ENCODE measurements at places on chromosomes 4 and X.

DNA sequence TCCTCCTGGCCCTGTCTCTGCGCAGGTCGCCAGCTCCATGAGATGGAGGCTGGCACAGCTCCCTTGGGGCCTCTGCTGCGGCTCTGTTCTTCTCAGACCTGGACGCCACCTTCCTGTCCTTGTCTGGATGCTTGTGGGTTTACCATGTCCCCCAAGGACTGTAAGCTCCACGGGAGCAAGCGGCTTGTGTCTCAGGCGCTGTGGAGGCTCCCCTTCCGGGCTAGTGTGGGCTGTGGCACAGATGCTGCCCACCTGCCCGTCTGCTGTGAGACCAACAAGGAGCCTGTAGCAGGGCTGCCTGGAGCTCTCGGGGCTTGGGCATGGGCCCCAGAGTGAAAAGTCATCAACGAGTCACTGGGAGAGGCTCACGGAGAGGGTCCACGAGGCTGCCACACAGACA is 25.2 kb downstream of the NAT8L start:
- DNase-seq, result no peak

DNA sequence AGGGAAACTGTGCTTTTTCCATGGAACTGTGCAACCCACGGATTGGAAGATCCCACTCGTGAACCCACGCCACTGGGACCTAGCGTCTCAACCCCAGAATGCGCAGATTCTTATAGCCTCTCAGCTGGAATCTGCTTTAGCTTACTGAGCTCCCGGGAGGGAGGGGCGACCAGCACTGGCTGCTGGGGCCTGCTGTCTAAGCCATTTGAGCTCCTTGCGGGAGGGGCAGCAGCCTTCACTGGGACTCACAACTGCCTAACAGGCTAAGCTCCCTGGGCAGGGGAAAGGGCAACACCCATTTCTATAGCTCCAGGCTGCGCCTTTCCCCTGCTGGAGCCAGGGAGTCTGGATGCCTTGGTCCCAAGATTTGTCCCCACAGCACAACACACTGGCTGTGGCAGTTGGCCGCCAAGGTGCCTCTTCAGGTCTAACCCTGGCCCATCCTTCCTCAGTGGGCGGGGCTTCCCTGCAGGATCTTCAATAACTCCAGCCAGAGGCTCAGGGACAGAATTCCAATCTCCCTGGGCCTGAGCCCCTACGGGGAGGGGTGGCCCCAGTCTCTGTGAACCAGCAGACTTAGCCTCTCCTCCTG is 451.7 kb upstream of the PITX2 start:
- DNase-seq, result no peak

DNA sequence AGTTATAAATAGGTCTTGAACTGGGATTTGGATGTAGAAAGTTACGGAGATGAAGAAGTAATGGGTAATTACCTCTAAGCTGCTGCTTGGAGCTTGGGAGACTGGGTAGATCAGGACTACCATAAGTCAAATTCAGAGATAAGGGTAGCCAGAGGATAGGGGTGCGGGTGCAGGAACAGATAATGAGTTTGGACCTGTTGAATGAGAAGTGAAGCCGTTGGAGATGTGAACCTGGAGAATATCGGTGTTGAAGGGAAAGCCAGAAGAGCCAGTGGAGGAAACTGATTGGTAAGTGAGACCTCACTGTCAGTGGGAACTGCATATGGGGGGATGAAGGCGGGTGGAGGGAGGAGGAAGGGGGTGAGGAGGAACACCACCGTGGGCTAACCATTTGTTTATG is 618 bp upstream of the FOXO4 start:
- DNase-seq, result no peak

DNA sequence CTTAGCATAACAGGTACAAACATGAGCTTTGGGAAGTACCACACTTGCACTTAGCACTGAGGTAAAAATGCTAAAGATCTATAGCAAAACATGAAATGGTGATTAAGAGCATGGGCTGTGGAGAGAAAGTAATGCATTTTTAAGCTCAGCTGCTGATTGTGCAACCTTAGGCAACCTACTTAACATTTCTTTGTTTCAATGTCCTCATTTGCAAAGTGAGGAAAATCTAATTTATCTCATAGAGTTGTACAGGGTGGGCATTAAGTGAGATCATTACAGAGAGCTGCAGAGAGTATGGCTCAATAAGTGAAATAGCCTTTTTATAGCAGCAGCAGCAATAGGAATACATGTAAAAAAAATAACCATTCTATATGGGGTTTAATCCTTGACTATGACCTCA is 87.0 kb downstream of the PAK3 start:
- no peak for DNase-seq

GRCh38 chrX:9997524-9997923 is 30.4 kb downstream of the CLDN34 start:
- no peak for DNase-seq

All from M059J (cell line).